ENCODE measurements at places on chromosomes 6 and 20.

DNA sequence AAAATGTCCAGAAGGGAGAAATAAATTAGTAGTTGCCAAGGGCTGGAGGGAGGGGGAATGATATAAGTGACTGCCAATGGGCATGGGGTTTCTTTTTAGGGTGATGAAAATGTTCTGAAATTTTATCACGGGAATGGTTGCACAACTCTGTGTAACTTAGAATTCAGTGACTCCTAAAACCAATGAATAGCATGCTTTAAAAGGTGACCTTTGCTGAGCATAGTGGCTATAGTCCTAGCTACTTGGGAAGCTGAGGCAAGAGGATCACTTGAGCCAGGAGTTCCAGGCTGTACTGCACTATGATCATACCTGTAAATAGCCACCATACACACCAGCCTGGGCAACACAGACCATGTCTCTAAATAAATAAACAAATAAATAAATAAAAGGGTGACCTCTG is 109.0 kb downstream of the ATG5 start:
- DNase-seq, result no peak

DNA sequence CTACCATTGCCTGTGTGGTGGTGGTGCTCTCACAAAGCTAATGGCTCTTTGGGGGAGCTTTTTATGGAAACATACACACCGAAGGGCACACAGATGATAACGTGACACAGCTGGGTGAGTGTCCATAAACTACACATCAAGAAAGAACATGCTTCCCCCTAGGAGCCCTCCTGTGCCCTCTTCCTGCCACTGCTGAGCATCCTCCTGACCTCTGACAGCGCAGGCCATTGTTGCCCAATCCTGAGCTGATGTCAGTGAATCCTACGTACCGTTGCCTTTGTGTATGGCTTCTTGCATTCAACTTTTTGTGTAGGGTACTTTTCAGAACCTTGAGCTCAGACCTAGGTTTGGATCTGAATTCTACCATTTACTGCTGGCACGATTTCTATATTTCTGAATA is 65.8 kb upstream of the SLC22A1 start:
- no peak for DNase-seq

- DNase-seq, result no peak
Observed at GRCh38 chr20:25053255-25054031, 4.5 kb downstream of the ACSS1 start.

- DNase-seq, result no peak
Observed at GRCh38 chr6:85168146-85168545, 281.7 kb upstream of the NT5E start.

GRCh38 chr6:18473755-18474154 is 86.6 kb downstream of the RNF144B start:
- DNase-seq, result no peak

GRCh38 chr6:156618600-156619205 is 158.5 kb upstream of the ARID1B start:
- no peak for DNase-seq

DNA sequence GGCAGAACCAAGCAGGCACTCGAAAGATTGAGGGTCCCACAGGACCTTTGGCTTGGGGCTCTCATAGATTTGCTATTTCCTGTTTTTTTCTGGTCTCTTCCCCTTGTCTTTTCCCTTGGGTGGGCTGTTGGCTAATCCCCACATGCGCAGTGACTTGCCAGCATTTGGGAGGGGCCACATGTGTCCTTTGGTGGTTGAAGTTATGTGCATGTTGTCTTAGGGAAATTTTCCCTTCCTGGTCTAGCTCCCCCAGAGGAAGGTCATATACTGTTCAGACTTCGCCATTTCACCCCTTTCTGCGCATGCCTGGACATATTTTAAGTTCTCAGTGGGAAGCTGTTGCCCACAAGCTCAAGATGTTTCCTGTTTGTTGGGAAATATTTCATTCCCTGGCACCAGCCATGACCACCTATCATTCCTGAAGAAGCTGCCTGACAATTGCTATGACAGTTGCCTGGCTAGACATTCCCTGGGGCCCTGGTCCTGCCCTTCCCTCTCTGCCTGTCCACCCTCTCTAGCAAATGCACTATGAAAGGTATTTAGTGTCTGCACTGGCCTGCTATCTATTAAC is 156.2 kb upstream of the THBS2 start:
- no peak for DNase-seq

- no peak for DNase-seq
Observed at GRCh38 chr6:168353041-168353440, 33.5 kb upstream of the DACT2 start.

DNA sequence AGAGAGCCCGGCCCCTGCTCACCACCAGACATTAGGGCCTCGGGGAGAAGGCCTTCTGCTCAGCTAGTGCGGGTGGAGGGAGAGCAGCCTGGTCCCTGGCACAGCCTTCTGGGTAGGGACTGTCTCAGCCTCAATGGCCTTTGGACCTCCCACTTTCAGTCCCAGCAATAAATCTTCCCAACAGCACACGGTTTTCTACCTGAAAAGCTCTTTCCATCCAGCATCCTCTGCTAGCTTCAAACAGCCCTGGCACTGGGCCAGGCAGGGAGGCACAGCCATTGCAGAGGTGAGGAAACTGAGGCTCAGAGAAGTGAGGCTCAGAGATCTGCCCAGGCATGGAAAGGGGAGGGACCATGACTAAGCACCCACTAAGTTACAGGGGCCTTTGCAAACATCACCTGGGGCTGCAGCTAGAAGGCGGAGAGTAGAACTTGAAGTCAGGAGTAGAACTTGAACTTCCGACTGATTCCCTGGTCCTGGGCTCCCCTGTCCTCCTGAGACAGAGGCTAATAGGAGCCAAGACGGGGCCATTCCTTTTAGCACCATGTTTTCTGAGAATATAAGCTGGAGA is 43.9 kb upstream of the NOL4L start:
- DNase-seq, result no peak

GRCh38 chr6:16743664-16744210 is 17.5 kb downstream of the ATXN1 start:
- no peak for DNase-seq

DNA sequence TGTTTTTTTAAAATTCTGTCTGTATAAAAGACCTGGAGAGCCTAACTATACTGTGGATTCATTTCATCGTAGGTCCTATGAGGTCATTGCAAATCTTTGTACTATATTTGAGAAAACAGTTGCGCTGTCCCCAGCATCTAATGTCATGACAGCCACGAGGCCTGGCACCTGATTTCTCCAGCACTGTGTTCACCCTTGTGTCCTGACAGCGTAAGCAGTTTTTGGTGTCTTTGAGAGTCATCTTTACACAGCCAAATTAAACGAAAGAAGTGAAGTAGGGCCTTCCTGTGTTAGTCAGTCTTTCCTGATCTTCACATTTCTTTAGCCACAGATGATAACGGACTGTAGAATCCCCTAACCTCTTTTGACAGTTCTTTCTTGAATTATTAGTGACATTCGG is 70.6 kb upstream of the PHACTR2 start:
- DNase-seq, result no peak

DNA sequence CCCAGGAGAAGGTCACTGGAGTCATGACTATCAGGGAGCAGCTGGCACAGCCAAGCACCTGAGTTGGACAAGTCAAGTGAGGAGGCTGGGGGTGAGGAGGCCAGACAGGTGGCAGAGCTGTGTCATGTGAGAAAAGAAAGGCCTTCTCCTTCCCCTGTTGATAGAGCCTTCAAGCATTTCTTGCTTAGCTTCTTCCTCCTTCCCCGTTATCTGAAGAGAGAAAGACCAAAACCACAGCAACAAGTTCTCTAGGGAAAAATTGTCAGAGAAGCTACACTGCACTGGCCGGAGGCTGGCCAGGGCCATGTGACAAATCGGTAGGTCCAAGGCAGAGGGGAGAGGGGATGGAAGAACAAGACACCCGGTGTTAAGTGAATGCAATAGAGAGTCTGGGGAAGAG is 202.1 kb upstream of the PRDM1 start:
- DNase-seq, result no peak

DNA sequence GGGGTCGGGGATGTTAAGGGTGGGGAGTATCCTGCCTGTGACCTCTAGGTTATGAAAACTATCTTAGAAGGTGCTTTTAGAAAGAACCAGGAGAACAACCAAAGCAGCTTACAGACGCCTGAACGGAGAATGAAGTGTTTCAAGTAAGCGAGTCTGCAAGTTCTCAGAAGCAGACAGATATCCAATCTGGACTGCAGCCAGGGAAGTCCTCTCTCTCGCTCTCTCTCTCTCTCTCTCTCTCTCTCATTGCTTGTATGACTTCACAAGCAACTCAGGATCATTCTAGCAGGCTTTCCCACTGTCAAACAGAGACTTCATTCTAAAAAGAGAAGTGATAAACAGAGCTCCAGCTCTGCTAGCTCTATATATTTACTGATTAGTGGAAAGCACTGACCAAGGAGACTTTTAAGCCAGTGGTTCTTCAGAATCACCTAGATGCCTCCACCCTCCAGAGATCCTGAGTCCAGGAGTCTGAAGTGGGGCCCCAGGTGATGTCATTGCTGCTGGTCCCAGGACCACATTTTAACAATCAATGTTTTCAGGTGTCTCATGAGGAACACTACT is 6.0 kb downstream of the TCF21 start:
- no peak for DNase-seq

GRCh38 chr6:35096129-35096862 is 44.8 kb downstream of the TCP11 start:
- no peak for DNase-seq

DNA sequence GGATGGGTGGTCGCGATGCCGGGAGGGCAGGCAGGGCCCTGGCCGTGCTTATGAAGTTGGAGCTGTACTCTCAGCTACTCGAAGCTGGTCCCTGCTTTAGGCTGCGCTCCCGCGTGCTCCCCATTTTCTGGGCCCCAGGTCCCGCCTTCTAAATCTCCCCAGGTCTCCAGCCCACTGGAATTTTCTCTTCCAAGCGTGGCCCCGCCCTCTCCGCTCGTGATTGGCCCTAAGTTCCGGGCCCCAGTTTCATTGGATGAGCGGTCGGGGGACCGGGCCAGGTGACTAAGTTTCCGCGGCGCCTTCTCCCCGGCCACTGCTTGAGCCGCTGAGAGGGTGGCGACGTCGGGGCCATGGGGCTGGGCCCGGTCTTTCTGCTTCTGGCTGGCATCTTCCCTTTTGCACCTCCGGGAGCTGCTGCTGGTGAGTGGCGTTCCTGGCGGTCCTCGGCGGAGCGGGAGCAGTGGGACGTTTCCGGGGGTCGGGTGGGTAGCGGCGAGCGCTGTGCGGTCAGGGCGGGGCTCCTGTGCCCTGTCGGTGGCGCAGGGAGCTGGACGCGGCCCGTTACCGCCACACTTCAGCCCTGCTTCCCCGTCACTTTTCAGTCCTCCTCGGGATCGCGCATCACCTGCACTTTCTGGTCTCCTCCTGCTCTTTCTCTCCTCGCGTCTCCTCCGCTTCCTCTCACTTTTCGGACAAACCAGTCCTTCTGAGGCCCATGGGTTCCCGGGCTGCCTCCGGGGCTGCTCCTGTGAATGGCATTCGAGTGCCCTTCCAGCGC is at the start of gene MICA:
MICA (plus strand) TSS at position 313 of the 778 bp plus-strand sequence; CDS start at position 351, 38 bp downstream.
- peak; percentile 85 for DNase-seq

- DNase-seq, result no peak
Observed at GRCh38 chr6:158863646-158864045, 44.5 kb upstream of the EZR start.

DNA sequence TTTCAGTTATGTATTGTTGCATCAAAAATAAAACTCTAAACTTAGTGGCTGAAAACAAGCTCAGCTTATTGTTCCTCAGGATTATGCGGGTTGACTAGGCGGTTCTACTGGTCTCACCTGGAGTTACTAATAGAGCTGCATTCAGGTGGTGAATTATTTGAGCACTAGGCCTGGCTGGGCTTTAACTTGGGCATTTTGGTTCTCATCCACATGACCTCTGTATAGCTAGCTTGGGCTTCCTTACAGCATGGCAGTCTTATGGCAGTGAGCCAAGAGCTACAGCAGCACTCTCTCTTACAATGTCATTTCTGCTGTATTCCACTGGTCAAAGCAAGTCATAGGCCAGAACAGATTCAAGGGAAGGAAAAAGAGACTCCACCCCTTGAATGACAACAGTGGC is 1.6 kb downstream of the PGBD1 start:
- no peak for DNase-seq

GRCh38 chr6:114712129-114712662 is 369.4 kb upstream of the HS3ST5 start:
- no peak for DNase-seq

- DNase-seq, result no peak
Observed at GRCh38 chr20:63140514-63141433, 75.2 kb downstream of the YTHDF1 start.

GRCh38 chr20:57713505-57713903 is 3.7 kb upstream of the PMEPA1 start:
- no peak for DNase-seq

GRCh38 chr6:153210083-153210482 is 79.0 kb upstream of the RGS17 start:
- peak; percentile 2 for DNase-seq

GRCh38 chr6:90297867-90298381 is 1.3 kb upstream of the BACH2 start:
- no peak for DNase-seq

- no peak for DNase-seq
Observed at GRCh38 chr20:23923891-23924435, 44.4 kb upstream of the CST5 start.

GRCh38 chr20:9072861-9073500 is 4.1 kb downstream of the PLCB4 start:
- DNase-seq, result no peak

Data from activated CD4-positive, alpha-beta T cell treated with anti-CD3 and anti-CD28 coated beads, Interleukin-2, Interleukin-6, amounts not matched to agents 100 ng/mL and 50 ng/mL, durations not matched to agents 16 hours and 8 hours (primary cell).